Astrocyte (in vitro differentiated cells and primary cell): ENCODE measurements at places on chromosomes 3 and 15. TPM values are rescaled to one million over a fixed set of nuclear protein-coding genes. Genes with fewer than 3 reads are reported as not detected.
A peak's percentile ranks its signal among the peaks of the same experiment; 100 is the strongest.

DNA sequence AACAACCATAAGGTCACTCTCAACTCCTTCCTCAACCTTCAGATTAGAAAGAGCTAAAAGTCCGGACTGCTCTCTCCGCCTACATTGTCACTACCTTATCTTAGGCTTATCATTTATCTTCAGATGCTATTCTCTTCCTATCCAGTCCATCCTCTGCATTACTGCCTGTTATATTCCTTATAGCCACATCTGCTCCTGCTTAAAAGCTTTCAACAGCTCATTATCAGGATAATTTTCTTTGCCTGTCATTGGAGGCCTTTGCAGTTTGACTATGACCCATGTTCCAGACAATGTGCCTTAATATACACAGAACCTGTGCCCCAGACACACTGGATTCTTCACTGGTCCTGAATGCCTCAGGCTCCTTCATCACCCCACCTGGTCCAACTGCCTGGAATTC is 184.1 kb upstream of the SETMAR start:
- DNase-seq: no peak

GRCh38 chr3:120558771-120559241 is 37.3 kb upstream of the NDUFB4 start:
- DNase-seq: peak; percentile 73

GRCh38 chr15:69576035-69576526 is 123.5 kb downstream of the RPLP1 start:
- no peak for DNase-seq

Gene GOLGA6L10
- total RNA-seq: 0.12 and 0.30 TPM in 2 replicates
